CD4-positive, alpha-beta T cell treated with Interleukin-2 at 100 ng/mL for 4 hours (primary cell): ENCODE measurements at places on chromosomes 2 and 18.

GRCh38 chr2:10022966-10023662 is 20.2 kb upstream of the KLF11 start:
- no peak for DNase-seq

DNA sequence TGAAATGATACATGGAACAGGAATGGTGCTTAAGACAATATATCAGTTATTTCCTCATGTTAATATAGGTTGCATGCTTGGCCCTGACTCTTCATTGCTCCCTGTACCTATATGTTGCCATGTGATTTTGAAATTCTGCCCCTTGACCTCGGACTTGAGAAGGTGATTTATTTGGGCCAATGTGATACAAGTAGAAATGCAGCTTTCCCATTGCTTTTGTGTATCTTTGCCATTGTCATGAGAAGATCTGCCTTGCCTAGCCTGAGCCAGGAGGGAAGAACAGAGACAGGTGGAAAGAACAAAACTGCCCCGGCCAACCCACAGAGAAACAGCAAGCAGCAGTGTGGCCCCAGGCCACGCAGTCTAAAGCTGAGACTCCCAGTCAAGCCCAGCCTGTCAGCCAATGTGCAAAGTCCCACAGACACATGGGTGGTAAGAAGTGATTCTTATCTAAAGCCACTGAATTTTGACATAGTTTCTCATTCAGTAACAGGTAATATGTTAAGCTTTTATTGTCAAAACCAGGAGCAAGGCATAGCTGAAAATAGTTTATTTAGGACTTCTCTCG is 245.7 kb upstream of the RND3 start:
- no peak for DNase-seq

GRCh38 chr2:38659115-38659514 is 6.8 kb upstream of the GALM start:
- no peak for DNase-seq

DNA sequence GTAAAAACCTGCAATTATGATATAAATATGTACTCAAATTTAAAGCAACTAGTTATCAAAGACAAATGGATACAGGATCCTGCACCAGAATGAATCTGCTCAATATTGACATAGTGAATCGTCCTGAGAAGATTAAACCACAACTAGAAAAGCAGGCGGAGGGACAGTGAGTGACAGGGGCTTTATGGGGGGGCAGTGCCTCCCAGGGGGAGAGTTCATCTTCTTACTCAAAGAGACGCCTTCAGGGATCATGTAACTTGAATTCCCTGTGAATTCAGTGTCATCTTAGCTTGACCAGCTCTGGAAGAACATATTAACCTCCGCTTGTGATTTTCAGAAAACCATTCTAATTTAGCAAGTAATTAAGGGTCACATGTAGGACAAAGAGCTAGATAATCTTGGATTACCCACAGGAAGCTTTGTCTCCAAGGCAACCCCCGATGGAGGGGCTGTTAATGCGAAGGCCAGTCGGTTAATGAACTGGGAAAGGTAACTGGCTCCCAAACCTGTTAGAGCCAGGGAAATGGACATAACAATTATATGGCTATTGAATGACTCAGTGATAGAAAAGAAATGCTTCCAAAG is 17.4 kb upstream of the LMAN1 start:
- no peak for DNase-seq

- DNase-seq: no peak
These were observed 5.5 kb upstream of the CYBRD1 start for GRCh38 chr2:171516793-171517192.

DNA sequence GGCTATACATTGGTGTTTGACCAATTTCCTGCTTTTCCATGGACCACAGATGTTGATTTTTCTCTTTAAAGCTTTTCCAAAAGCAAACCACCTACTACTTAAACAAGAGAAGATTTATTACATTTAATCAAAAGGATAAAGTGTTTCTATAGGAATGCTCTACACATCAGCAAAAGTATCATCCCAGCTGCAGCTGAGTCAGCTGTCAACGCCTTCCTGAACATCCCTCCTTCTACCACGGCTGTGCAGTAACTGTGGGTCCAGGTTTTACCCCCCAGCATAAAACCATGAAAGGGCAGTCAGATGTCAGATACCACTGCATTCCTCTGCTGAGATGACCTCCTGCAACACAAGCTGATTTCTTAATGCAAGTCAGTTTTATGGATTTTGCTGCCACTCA is 524.5 kb upstream of the MEX3C start:
- DNase-seq: no peak

DNA sequence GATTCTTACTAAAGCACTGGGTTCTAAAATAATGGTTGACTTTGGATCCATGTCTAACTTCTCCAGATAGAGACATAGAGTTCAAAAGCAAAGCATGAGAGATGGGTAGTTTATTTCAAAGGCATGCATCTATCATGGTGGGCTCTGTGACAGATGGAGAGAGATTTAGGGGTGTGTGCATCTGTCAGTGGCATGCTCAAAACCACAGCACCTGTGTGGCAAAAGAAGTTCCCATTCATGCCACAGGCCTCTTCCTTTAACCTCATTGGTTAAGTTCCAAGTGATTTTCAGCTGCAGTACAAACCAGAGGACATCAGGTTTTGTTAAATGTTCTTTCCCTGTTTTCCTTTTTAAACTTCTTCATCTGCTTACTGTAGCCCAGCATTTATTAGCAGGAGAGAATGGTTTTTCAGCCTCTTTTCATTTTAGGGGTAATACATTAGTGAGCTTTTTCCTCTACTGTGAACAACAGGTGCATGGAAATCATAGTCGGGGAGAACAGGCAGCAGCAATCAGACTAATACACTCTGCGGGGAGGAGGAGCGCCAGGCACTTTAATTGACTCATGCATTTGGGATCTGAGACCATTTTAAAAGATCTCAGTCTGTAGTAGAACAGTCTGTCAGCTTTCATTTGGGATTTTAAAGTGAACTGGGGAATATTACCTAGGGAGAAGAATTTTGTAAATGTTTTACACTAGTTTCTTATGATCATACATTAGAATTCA is 52.4 kb upstream of the UPP2 start:
- no peak for DNase-seq

- no peak for DNase-seq
These were observed 121.3 kb downstream of the CDC42EP3 start for GRCh38 chr2:37550190-37550589.

GRCh38 chr2:50719837-50720696 is 311.9 kb downstream of the NRXN1 start:
- no peak for DNase-seq

- DNase-seq: no peak
These were observed 182.5 kb downstream of the TCF4 start for GRCh38 chr18:55405475-55405874.

DNA sequence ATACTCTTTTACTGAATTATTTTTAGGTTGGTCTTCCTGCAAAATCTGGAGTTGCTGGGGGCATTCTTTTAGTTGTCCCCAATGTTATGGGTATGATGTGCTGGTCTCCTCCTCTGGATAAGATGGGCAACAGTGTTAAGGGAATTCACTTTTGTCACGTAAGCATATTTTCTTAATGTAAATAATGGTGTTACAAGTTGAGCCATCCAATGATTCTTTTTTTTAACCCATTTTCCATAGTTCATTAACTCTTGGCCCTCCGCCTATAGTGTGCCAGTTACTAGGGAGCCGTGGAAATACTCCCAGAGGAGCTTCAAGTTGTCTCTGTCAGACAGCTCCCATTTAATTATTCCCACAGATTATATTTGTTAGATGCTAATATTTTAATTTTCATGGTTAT is 49.8 kb downstream of the GLS start:
- DNase-seq: no peak

DNA sequence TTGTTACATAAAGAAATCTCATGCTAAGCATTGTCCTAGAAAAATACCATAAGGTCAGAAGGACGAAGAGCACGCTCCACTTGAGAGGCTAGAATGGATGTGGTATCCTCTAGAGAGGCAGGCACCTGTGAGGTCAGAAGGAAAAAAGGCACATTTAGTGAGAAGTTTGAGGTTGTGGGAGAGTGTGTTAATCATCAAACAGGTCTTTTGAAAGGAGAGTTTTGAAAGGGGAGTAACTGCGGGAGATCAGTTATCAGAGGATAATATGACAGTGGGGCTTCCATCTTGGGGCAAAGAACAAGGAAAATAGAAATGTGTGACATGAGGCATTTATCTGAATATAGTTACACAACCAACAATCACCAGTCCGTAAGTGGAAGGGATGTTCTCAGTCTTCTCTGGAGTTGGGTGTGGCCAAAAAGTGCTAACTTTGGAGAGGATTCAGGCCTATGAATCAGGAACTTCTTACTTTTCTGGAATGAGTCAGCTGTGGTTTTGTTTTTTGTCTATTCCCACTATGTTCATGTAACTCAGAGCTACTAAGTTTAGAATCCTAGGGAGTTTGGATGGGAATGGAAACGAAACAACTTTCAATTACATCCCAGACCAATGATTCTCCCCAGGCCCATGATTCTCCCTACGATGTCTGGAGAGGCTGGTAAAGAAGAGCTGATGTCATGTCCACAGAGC is 451.4 kb upstream of the ST6GAL2 start:
- DNase-seq: no peak

GRCh38 chr18:69774831-69775230 is 172.8 kb downstream of the CD226 start:
- DNase-seq: no peak

DNA sequence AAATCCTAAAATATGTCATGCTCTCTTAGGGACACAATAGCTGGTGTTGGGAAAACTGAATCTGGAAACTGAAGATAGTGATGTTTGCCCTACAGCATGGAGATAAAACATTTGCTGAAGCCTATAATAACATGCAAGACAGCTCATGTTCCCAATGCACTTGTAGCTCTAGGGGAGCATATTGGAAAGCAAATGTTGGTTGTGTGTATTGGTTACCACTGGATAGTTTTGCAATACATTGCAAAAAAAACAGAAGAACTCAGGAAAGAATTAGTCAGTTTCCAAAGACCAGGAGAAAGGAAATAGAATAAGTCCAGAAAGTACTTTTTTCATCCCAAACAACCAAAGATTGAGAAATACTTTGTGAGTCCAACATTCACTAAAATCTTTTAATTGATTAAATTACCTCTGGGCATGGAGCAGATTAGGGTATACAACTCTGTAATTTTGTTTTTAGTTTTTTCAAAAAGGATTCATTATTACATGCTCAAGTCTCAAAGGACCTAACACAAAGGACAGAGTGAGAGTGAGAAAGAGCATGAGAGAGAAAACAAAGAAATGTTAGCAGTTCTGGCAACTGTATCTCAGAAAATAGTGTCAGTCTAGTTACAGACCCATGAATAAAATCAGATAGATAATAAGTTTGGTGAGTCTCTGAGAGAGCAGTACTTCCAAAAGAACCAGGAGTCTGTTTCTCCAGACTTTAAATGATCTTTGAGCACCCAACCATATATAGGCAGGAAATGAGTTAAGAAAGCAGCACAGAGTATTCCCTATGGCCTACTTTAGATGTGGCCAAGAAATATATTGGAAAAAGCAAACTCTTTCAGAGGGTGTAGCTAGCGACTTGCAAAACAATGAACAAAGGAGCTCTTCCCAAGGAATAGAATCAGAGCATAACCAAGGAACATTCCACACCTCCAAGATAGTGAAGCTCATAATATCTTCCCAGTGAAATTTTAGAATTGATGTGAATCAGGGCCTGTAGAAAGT is 36.6 kb upstream of the COL3A1 start:
- no peak for DNase-seq

DNA sequence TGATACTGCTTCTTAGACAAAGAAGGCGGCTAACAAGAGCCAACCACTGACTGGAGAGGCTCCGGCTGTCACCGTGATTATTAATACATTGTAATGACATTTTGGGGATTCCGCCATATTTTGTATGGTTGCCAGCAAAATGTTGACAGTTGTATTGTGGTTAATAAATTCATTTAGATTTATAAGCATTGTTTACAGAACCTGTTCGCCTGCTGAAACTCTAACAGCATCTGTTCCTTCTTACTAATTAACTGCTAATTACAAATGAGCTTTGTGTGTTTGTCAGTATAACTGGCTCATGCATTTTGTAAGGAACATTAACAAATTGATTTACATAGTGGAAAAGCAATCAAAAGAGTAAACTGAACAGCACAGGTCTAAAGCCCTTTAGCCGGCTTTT is 332.4 kb downstream of the GBX2 start:
- no peak for DNase-seq

DNA sequence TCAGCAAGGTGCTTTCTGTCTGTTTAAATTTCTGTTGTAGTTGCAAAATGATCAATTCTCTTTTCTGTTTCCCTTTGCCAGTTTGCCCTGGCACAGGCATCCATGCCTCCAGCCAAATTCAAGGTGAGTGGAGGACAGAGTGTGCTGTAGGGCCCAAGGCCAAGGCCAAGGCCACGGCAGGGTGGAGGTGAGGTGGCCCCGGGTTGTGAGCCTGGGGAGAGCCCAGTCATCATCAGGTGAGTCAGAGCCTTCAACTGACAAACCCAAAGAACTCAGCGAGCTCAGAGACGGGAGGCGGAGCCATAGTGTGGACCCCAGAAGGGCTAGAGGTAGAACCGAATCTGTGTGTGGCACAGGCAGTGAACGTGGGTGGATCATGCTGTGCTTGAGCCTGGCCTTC is 55.7 kb downstream of the BCL2L11 start:
- no peak for DNase-seq

DNA sequence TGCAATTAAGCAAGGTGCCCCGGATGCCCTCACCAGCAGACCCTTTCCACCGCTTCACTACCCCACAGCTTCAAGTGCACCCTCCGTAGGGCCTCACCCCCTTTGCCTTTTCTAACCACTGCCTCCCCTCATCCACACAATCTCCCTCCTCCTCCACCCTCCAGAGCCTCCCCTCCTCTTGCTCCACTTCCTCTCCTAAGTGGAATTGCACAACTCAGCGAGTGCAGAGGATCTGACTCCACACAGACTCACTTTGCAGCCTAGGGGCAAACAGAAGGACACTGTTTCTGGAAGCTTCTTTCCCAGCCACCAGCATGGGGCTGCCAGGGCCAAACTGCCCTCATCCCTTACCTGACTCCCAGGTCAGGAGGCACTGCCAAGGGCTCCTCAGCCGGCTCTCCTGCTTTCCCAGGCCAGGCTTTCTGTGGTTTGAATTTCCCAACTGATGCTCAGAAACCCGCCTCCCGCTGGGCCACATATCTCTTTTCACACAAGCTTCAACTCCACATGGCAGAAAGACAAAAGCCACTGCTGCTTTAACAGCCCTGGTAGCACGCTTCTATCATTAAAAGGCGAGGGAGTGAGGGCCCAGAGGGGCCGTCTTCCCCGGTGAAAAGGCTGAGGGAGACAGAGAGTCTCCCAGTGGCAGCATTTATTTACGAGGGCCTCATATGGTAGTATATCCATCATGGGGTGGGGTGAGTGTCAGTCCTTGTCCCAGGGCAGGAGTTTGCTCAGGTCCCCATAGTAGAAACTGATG is 74.7 kb upstream of the MGAT4A start:
- no peak for DNase-seq

GRCh38 chr18:56727399-56727798 is 76.2 kb downstream of the WDR7 start:
- no peak for DNase-seq
